ENCODE measurements at places on chromosomes 7 and 10. TPM values are rescaled to one million over a fixed set of nuclear protein-coding genes. Genes with fewer than 3 reads are reported as not detected.

Gene CYP2E1
- total RNA-seq = 0.98 TPM

Gene ZPBP
- not detected for total RNA-seq

Gene SBDS
- 172 TPM for total RNA-seq

Gene VAX1
- not detected for total RNA-seq

- peaks cover 13% of the 10 kb centered on the region for H3K4me1 ChIP-seq
- no peak overlapping the region for H3K27ac ChIP-seq
- no peak overlapping the region for H3K4me3 ChIP-seq
- no peaks in the 10 kb centered on the region for H3K36me3 ChIP-seq
- peak; percentile 71 for DNase-seq
These were observed 71.4 kb upstream of the ZNF438 start for GRCh38 chr10:31103112-31103511.

- H3K36me3 ChIP-seq = peaks cover 8% of the 10 kb centered on the region
- H3K27ac ChIP-seq = no peak overlapping the region
- peaks cover 4% of the 10 kb centered on the region for H3K27me3 ChIP-seq
- no peak overlapping the region for H3K4me3 ChIP-seq
- DNase-seq = peak; percentile 11
- no peaks in the 10 kb centered on the region for H3K4me1 ChIP-seq
These were observed 1.5 kb downstream of the NOC3L start for GRCh38 chr10:94361171-94361794.

DNA sequence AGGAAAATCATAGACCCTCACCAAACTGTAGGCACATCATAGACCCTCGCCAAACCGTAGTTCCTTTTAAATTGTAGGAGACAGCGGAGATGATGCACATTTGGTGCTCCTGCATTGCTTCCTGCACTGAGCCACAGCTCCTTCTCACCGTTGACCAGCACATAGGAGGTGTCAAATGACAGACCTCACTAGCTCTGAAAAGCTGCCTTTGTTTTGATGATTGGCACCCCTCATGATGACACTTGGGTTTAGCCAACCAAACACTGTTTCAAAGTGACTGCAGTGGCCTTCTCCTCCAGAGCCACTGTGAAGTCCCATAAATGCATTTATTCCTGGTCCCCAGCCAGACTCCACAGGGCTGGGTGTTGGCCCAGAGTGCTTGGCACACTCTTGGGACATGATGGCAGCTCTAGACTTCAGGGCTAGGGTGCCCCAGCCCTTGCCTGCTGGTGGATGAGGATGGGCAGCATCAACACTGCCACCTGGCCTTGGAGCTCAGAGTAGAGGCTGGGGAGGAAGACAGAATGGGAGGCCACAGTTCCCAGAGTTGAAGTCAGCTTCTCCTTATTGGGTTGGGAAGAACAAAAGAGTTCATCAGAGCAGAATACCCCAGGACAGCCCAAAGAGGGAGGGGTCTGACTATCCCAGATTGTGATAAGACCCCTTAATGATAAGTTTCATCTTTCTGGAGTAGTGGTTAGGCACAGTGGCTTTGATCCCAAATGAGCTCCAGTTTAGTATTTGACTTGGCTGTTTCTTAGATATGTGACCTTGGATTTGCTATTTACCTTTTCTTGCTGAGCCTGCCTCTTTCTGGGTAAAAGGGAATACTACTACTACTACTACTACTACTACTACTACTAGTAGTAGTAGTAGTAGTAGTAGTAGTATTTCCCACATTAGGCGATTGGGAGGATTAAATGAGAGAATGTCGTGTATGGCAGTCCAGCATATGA, 75.3 kb downstream of the MTPN start:
- DNase-seq = no peak
- H3K4me3 ChIP-seq = no peak overlapping the region
- H3K36me3 ChIP-seq = no peaks in the 10 kb centered on the region
- H3K27ac ChIP-seq = no peak overlapping the region
- H3K4me1 ChIP-seq = no peaks in the 10 kb centered on the region

GRCh38 chr7:99123571-99124033, 20.3 kb downstream of the SMURF1 start:
- DNase-seq = no peak
- H3K27ac ChIP-seq = no peak overlapping the region
- H3K36me3 ChIP-seq = no peaks in the 10 kb centered on the region
- H3K4me1 ChIP-seq = peaks cover 9% of the 10 kb centered on the region
- H3K4me3 ChIP-seq = no peak overlapping the region

DNA sequence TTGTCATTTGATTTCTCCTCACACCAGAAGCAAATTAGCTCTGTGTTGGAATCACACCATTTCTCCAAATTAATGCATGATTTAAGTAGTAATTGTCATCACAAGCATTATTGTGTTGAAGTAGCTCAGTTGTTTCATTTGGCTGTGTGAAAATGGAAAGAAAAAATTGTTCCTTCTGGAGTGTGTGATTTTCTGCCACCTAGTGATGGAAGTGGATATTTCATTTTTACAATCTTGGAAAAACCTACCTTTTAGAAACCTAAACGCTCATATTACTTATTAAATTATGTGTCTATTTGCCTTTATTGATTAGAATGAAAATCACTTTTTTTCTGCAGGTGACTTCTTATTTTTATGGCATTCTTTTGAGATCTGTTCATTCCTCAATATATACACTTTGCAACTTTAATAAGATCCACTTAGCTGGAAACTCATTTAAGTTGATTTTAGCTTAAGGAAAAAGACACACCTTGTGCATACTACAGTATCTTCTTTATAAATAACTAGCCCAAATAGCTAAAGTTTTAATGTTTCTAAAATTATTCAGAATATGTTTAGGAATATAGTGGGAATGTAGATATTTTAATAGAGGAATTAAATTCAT, 50.0 kb downstream of the SRI start:
- H3K27ac ChIP-seq = no peak overlapping the region
- no peak overlapping the region for H3K4me3 ChIP-seq
- H3K36me3 ChIP-seq = no peaks in the 10 kb centered on the region
- H3K27me3 ChIP-seq = no peaks in the 10 kb centered on the region

GRCh38 chr10:31268444-31269303, 50.3 kb upstream of the ZEB1 start:
- peak; percentile 44 for DNase-seq
- H3K4me1 ChIP-seq = peaks cover 3% of the 10 kb centered on the region
- peak overlapping the region; percentile 40 for H3K27ac ChIP-seq
- H3K36me3 ChIP-seq = no peaks in the 10 kb centered on the region

DNA sequence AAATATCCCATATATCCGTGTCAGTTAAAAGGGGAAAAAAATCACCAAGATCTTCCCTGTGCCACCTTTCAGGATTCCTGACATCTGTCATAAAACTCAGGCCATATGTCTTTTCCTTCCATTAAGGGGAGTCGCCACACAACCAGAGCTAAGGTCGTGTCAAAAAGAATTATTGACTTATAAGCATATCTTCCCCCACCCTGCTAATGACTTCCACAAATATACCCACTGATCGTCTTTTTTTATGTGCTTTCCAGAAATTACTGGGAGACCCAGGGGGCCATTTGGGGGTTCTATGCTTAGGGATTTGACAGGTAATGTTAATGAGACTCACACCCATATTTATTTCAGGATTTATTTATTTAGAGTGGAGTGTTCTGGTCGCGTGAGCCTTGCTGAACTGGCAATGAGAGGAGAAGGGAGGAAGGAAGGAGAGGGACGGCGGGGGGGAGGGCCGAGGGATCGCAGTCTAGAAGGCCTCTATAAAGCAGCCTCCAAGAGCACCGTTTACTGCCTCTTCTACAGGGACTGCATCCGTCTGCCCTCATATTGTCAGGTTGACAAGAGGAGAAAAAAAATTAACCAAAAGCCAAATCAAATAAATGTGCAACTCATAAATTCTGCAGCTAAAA, 135.7 kb upstream of the MGMT start:
- no peaks in the 10 kb centered on the region for H3K27me3 ChIP-seq
- no peaks in the 10 kb centered on the region for H3K4me1 ChIP-seq
- H3K27ac ChIP-seq = no peak overlapping the region
- no peaks in the 10 kb centered on the region for H3K36me3 ChIP-seq

DNA sequence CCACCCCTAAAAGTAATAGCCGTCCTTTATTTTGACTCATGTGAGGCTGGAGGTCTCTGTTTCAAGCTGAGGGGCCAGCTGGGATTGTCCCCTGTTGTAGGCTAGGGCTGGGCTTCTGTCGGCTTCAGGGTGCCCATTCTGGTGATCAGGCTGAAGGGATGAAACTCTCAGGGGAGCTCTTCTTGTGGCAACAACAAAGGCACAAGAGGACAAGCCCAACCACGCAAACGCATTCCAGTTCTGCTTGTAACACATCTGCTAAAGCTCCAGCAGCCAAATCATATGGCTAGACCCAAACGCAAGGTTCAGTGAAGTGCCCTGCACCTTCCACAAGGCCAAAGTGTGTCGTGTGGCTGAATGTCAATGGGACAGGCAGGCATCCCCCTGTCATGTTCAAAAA, 405.7 kb downstream of the INHBA start:
- no peaks in the 10 kb centered on the region for H3K27me3 ChIP-seq
- no peaks in the 10 kb centered on the region for H3K36me3 ChIP-seq
- H3K4me3 ChIP-seq = no peak overlapping the region
- H3K4me1 ChIP-seq = no peaks in the 10 kb centered on the region
- no peak for DNase-seq
- H3K27ac ChIP-seq = no peak overlapping the region

GRCh38 chr10:34106356-34106885, 708.7 kb downstream of the PARD3 start:
- no peak overlapping the region for H3K4me3 ChIP-seq
- peaks cover 15% of the 10 kb centered on the region for H3K36me3 ChIP-seq
- H3K4me1 ChIP-seq = peaks cover 23% of the 10 kb centered on the region
- H3K27ac ChIP-seq = no peak overlapping the region

- H3K27ac ChIP-seq = no peak overlapping the region
- H3K36me3 ChIP-seq = no peaks in the 10 kb centered on the region
- peaks cover 3% of the 10 kb centered on the region for H3K27me3 ChIP-seq
- DNase-seq = peak; percentile 54
- H3K4me3 ChIP-seq = no peak overlapping the region
These were observed 69.8 kb upstream of the STEAP1B start for GRCh38 chr7:22569586-22570321.

DNA sequence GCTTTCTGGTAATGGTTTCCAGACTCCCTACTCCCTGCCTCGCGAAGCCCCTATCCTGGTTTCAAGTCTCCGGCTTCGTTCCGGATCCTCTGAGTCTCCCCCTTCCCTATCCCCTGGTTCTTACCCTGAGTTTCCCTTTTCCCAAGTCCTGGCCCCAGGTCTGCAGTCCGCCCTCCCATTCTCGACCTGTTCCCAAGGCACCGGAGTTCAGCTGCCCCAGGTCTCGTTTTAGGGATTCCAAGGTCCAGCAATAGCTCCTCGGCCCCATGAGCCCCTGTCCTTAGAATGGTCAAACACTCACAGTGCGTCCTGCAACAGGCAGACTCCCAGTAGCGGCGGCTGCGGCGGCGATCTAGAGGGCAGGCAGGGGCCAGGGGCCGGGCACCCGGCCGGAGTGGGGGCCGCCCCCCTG, 274 bp downstream of the PITX3 start:
- no peak for DNase-seq
- H3K4me3 ChIP-seq = peak overlapping the region; percentile 72
- peaks cover 58% of the 10 kb centered on the region for H3K4me1 ChIP-seq
- peaks cover 32% of the 10 kb centered on the region for H3K27me3 ChIP-seq

GRCh38 chr10:124588736-124589490, 127.3 kb downstream of the LHPP start:
- H3K36me3 ChIP-seq = no peaks in the 10 kb centered on the region
- no peaks in the 10 kb centered on the region for H3K27me3 ChIP-seq
- H3K4me3 ChIP-seq = no peak overlapping the region

DNA sequence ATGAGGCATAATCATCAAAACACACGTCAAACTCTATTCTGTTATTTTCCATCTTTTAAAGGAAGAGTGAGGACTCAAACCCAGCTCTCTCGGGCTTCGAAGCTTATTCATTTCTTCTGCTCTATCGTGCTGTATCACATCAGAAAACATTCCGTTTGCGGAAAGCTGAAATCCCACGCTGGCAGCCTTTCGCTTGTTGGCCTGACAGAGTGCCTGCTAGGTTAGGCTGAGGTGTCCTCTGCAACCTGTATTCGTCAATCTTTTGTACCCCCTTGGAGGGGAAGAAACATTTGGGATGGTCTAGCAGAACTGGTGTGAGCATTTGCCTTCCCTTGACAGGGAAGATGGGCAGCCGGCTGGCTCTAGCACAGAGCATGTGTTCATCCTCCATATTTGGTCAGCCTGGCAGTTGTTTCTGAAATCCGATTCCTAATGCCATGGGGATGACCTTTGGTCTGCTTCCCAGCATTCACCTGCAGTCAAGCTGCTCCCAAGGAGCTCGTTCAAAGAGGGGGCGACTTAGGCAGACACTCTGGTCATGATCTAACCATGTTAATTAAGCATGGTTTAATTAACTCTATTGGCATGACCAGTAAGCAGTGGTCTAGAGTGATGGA, 55.2 kb downstream of the TACC2 start:
- no peaks in the 10 kb centered on the region for H3K36me3 ChIP-seq
- peaks cover 17% of the 10 kb centered on the region for H3K4me1 ChIP-seq
- peak overlapping the region; percentile 93 for H3K27ac ChIP-seq
- H3K27me3 ChIP-seq = no peaks in the 10 kb centered on the region

Data from muscle of leg (tissue), 16 donors.